Activated CD4-positive, alpha-beta T cell treated with anti-CD3 and anti-CD28 coated beads, Interleukin-2, Interleukin-6, amounts not matched to agents 100 ng/mL and 50 ng/mL, durations not matched to agents 16 hours and 8 hours (primary cell): ENCODE measurements at places on chromosomes 5 and 9.
A peak's percentile ranks its signal among the peaks of the same experiment; 100 is the strongest.

GRCh38 chr5:170484459-170484831, 19.4 kb upstream of the KCNIP1 start:
- DNase-seq, result no peak

DNA sequence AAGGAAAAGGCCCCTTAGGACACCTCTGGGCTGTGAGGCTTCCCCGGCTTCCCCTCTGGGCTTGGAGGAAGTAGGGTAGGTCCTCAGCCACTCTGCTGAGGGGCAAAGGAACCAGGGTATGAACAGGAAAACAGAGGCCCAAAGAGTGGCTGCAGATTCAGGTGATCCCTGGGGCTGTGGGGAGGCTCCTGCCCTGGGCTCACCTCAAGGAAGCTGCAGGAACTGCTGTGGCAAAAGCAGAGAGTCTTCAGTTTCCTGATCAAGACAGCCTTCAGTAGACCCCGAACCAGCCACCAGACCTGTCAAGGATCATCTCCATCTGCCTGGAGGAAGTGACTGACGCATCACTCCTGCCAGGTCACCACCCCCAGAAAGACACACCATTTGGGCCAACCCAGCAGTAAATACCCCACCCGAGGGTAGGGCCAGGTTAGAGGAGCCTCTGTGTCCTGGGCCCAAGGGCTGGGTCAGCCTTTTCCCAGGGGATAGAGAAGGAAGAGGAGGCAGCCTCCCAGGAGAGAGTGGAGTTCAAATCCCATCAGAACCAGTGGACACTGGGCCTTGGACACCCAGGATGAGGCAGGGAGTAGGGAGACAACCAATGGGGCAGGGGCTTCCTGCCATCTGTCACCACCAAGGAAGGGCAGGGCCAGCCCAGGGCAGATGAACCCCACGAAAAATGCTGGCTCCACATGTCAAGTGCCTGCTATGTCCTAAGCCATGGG, 5.8 kb upstream of the ST6GALNAC6 start:
- DNase-seq, result peak; percentile 80

DNA sequence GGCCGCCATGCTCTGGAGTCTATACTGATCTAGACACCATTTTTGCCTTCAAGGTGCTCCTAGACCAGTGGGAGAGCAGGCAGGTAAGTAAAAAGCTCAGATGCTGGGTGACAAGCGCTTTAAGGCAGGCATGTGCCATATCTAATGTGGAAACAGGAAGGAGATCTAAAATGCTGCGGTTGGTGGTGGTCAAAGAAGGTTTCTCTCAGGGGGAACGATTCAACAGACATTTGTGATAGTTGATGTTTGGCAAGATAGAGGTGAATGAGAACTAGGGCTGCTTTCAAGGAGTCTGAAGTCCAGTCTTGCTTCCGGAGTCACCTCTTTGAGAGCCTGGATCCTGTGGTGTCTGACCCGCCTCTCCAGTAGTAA, 146.2 kb upstream of the KLF4 start:
- DNase-seq, result no peak

- DNase-seq, result no peak
These were observed 195.9 kb downstream of the ARHGAP26 start for GRCh38 chr5:142966121-142966420.

- DNase-seq, result peak; percentile 45
These were observed 5.0 kb downstream of the EBF1 start for GRCh38 chr5:159094745-159095144.

DNA sequence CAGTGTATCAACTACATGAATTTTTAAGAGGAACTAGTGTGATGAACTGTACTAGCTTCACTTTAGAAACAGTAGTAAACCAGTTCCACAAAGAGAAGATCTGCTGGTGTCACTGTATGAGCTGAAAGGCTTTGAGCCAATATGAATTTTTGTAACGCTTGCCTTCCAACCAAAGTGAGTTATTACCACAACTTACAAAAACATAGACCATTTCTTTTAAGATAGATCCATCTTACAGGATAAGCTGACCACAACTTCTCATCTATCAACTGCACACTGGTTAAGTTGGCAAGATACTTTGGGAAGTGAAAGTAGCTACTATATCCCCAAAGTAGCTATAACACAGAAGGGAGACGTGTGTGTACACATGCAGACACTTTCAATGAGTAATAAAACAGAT, 849.6 kb upstream of the DMAC1 start:
- peak; percentile 30 for DNase-seq

DNA sequence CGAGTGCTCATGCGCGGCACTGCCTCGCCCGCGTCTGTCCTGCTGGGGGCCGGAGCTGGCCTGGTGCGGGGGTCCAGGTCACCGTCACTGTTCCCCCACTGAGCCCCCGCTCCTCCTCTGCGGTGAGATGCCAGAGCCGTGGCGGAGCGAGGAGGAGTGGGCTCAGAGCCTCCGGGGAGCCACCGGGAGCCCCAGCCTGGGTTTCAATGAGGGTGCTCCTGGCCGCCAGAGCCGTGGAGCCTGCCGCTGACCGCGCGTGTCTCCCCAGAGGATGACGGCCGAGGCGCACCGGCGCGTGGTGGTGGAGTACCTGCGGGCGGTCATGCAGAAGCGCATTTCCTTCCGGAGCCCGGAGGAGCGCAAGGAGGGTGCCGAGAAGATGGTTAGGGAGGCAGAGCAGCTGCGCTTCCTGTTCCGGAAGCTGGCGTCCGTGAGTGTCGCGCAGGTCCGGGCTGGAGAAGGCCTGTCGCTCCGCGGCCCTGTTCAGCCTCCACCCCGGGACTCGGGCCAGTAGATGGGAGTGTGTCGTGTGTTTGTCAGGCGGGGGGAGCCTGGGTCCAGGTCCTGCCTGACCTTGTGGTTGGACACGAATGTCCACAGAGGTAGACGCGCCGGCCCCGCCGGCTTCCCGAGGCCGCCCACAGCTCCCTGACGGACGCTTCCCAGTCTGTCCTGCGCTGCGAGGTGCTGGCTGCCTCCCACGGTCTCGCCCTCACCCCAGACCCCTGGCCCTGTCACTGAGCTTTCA, 22.0 kb downstream of the EXOC3 start:
- no peak for DNase-seq

DNA sequence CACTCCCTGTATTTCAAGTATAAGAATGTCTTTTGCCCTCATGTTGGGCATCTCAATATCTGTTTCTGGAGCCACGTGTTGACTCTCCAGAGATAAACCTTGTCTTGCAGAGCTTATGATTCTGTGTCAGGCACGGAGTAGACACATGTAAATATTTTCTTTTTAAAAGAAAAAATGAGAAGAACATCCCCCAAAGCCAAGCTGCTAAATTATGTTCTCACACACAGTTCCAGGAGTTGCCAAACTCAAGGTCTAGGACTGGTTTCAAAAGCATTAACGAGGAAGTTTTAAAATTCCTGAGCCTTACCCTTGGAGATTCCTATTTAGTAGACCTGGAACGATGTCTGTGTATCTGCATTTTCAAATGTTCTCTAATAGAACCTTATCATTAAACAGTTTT, 1228.3 kb upstream of the WWC1 start:
- DNase-seq, result no peak

GRCh38 chr5:83095957-83096539, 18.7 kb downstream of the XRCC4 start:
- DNase-seq, result no peak

DNA sequence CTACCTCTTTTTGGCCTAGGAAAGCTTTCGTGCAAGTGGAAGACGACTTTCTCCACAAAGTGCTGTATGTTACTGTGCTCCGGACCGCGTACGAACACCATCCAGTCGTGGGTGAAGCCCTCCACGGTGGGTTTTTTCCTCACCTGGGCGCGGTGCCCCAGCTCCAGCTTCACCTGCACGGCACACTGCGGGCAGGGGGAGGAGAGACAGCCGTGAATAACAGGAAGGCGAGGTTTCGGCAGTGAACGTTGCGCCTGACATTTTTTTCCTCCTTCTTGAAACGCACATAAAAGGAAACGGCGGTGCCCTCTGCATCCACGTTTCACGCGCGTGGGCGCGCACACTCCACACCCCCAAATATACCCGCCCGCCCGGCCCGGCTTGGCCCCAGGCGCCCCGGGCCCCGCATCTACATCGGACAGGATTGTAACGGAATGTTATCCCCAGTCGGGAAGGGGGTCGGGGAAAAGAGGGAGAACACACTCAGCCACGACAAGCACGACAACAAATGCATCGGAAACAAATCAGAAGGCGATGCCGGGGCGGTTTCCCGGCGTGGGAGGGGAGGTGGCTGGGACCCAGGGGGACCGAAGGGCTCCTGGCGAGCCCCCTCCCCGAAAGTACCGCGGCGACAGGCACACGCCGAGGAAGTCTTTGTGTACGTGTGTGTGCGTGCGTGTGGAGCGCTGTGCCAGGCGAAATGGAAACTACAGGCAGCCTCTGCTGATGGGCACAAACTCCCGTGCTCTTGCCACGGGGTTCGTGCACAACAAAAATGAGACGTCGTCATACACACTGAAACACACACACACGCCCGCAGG, 1.4 kb downstream of the MLLT3 start:
- peak; percentile 45 for DNase-seq

DNA sequence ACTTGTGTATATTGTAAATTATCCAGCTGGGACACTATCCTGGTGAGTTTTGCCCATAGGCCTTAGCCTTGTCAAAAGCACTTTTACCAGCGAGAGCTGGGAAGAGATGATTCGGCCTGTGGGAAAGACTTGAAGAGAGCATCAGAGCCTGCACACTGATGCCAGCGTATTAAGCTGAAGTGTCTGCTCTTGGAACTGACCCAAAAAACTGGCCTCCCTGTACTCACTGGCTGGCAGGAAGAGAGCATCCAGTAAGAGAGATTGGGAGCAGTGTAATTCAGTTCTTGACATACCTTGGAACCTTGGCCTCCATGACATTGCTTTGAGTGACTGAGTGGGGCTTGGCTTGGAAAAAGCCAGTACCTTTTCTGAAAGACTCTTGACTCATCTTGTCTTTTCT, 73.7 kb downstream of the ZNF462 start:
- no peak for DNase-seq

- DNase-seq, result peak; percentile 60
These were observed 505 bp downstream of the SPTAN1 start for GRCh38 chr9:128552744-128553440.

- DNase-seq, result peak; percentile 73
These were observed 684 bp upstream of the JMY start for GRCh38 chr5:79235261-79235633.

- no peak for DNase-seq
These were observed 689.7 kb upstream of the MEF2C start for GRCh38 chr5:89572696-89573095.

DNA sequence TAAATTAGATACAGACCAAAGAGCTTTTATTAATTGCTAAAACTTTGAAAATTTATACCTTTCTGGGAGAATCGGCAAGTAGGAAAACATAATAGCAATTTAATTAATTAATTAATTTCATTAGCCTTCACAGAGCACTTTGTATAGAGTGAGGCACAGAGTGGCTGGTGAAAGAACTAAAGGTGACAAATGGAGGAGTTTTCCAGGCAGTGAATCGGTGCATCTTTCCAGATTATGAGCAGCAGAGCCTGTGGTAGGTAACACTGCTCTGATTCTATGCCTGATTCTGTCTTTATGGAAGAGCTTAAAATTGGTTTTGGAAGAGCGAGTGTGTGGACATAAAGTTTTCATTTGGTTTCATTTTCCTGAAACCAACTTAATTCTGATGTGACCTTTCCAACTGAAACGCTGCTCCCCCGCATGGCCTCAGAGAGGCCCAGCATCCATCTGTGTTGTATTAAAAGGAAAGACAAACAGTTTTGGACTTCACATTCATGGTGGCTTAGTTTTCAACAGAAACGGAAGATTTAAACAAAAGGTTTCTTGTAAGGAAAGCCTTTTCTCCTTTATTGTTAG, 188.9 kb upstream of the RPS23 start:
- no peak for DNase-seq
